ENCODE measurements at places on chromosomes 7 and 10.

- DNase-seq, result no peak
Measured at GRCh38 chr7:41085244-41085643, 617.6 kb downstream of the INHBA start.

DNA sequence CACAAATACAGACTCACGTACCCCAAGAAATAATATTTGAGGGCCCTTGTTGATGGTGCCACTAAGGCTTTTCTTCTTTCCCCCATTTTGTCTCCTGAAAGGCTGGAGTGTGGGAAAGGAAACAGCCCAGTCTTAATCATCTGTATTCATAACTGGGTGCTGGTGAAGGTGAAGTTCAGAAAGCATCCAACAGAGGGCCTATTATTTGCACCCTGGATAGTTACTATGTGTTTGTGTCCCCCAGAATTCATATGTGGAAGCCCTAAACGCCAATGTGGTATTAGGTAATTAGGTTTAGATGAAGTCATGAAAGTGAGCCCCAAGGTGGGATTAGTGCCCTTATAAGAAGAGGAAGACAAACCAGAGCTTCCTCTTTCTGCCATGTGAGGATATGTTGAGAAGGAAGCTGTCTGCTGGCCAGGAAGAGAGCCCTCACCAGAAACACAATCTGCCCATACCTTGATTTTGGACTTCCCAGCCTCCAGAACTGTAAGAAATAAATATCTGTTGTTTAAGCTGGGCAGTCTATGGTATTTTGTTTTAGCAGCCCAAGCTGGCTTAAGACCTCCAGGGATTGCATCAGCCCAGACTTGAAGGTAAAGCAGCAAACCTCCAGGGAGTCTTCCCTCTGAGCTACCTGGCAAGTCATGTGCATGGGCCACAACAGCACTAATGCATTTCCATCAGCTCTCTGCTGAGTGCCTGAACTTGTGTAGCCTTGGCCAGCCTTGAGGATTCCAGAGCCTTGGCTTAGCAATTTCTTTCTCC lies 90.0 kb upstream of the ADRB1 start:
- DNase-seq, result no peak

DNA sequence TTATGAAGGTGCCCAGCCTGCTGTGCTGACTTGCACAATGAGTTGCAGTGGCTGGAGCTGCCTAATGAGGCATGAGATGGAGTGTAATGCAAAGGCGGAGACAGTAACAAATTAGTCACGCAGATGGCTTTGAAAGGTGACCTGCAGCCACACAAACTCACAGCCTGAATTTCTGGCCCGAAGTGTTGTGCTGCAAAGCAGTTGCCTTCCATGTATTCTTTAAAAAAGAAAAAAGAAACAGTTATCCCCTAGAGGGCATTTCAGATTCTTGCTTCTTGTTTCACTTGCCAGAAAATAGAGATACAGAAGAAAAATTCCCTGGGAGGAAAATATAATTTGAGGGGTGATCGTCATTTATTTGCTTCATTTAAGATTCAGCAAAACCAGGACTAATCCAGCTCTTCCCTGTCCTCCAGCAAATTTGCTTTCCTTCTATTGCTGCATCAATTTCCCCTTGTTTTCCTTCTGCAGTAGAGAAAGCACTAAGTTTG lies 239.9 kb downstream of the ADRA2A start:
- no peak for DNase-seq

DNA sequence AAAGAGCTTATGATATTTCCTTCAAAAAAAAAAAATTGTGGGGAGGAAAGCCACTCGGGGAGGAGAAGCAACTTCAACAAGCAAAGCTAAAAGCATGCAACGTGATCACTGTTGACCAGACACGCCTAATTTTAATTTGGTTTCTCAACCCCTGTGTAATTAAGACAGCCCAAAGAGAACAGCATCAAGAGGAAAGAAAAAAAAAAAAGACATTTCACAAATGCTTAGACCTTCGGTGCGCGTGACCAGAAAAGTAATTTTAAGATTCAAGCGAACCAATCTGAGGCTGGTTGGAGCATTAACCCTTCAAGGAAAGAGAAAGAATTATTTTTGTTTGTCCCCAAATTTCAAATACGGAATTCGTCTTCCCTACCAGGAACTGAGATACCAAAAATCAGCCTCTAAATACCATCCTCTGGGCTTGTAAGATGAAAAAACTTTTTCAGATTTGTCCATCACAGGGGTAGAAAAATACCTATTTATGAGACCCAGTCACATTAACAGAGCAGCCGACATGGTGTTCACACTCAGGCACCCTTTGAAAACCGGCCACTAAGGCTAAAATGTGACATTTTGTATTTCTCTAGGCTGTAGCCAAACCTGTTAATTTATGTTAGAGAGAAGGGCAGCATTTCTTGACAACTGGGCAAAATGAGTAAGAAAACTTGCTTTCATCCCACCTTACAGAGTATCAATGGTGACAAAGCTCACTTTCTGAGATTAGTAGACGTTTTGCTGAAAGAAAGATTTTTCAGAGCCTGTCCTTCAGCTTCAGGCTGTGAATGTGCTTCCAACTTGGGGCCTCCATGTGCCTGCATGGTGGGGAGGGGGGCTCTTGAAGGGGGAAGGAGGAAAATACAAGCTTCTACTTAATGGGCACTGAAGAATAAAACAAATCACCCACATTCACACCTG lies 179.9 kb upstream of the KLF14 start:
- DNase-seq, result no peak

- no peak for DNase-seq
Measured at GRCh38 chr10:67288688-67289410, 363.0 kb downstream of the LRRTM3 start.
